Inflammatory macrophage treated with lipopolysaccharide for 4 hours (primary cell): ENCODE measurements at places on chromosomes 1 and 21.
A peak's percentile ranks its signal among the peaks of the same experiment; 100 is the strongest.

DNA sequence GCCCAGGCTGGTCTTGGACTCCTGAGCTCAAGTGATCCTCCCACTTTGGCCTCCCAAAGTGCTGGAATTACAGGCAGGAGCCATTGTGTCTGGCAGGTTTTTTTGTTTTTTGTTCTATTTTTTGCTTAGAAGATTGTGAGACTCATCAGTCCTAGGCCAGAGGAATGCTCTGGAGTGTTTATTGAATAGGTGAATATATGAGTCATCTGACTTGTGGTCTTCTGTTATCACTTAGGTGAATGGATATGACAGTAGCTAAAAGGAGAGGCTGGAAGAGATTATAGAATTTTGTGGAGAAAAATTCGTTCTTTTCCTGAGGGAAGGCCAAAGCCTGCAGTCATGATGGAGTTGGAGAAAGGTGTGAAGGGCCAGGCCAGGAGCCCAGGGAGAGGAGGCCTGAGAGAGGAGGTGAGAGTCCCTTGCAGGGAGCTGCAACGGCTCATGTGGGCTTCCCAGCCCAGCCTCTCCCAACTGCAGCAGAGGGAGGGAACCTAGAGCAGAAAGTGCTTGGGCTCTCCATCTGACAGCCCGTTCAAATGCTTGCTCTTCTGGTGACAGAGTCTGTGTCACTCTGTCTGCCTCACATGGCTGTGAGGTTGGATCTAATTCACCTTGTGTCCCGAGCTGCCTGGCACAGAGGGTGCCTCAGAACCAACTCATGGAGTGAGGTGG is 31.6 kb upstream of the ACOT11 start:
- no peak for DNase-seq

- no peak for DNase-seq
Measured at GRCh38 chr1:155678027-155678426, 10.5 kb downstream of the YY1AP1 start.

DNA sequence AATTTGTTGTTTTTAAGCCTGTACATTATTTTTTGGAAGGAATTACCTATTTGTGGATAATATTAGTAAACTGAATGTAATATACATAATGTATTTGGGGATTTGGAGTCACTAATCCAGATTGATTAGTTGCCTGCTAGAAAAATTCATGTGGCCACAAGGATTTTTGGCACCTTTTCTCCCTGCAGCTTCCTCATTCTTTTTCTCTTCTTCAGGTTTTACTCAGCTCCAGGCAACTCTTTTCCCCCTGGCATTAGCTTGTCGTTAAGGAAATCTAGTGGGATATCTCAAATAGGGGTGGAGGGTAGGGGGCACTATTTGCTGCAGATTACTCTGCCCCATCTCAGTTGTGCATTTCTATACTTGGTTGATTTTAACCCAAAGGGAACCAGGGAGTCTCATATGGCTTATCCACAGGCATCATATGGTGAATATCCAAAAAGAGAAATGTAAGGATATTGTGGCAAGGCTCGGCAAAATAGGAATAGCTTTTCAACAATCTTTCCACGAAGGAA is 203.1 kb downstream of the NFIA start:
- DNase-seq, result no peak

- no peak for DNase-seq
Measured at GRCh38 chr1:6134741-6135510, 45.2 kb downstream of the CHD5 start.

DNA sequence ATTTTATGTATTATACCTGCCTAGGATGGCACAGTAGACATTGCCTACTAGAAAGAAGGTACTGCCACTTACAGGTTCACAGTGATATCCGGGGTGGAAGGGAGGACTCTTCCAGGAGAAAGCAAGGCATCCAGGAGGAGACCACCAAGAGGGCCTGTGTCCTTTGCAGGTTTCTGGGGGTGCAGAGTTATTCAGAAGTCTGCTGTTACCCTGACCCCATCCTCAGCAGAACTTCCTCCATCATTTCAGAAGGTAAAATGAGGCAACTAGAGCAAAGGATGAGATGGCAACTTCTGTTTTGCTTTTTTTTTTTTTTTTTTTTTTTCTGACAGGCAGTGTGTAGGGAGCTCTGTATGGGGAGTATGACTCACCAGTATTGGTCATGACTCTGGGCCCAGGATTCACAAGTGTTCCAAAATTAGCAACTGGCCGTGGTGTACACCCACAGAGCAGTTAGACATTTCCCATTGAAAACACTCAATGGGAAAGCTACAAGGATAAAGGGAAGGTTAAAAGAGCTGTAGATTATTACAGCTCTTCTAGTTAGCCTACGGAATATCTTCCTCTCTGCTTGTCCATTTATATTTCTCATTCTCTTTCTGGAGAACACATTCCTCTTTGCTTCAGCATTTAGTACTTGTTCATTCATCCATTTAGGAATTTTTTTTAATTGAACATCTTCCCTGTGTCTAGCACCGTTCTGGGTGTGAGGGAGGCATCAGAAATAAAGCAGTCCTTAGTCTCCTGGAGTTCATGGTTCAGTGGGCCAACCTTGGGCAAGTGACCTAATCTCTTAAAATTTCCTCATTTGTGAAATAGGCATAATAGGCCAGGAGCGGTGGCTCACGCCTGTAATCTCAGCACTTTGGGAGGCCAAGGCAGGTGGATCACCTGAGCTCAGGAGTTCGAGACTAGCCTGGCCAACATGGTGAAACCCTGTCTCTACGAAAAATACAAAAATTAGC is 50.5 kb upstream of the PPP2R5A start:
- peak; percentile 97 for DNase-seq

DNA sequence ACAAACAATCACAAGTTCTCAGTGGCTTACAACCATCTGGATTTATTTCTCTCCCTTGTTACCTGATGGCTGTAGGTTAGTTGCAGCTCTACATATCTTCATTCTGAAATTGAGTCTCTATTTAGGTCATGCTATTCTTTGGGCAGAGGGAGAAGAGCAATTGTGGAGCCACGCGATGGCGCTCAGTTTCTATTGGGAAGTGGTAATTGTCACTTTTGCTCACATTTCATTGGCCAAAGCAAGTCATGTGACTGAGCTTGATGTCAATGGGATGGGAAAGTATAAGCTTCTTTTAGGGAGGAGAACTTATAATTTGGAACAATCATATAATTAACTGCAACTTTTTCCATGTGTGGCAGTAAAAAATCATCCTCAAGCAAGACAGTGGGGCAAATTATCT is 166.5 kb downstream of the LMO4 start:
- DNase-seq, result no peak

DNA sequence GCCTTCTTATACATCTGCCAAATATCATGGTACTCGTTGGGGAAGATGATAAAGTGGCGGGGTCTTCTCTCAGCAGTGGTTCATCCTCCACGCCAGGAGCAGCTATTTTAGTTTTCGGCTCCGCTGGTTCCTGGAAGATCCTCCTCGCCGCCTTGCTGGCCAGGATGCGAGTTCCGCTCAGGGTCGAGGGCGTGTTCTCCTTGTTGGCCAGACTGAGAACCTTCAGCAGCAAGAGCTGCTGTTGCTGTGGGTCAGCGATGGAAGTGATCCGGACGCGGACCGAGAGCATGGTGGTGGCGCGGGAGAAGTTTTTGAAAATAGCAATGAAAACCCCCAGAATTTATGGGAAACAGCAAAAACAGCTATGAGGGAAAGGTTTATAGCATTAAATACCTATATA is 11.4 kb upstream of the CFAP126 start:
- no peak for DNase-seq

GRCh38 chr1:13921190-13921589 is 221.2 kb downstream of the PRDM2 start:
- DNase-seq, result no peak

DNA sequence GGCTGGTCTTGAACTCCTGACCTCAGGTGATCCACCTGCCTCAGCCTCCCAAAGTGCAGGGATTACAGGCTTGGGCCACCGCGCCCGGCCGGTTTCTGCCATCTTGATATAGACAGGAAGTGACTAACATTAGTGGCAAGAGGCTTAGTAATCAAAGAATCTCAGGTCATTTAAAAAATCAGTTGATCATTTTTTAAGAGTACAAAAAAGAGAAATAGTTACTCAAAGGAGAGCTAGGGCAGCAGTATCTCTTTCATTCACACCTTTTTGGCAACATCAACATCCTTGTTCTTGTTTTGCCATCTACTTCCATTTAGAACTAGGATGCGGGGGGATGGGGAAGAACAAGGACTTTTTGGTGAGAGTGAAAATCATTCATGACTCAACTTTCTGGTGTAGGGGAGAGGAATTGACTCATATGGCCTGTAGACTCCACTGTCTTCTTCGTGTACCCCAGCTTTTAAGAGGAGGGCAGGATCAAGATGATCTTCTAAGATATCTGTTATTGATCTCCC is 8.8 kb downstream of the FCRLB start:
- DNase-seq, result peak; percentile 75

- DNase-seq, result no peak
Measured at GRCh38 chr1:35406103-35406502, 137.6 kb downstream of the ZMYM4 start.

DNA sequence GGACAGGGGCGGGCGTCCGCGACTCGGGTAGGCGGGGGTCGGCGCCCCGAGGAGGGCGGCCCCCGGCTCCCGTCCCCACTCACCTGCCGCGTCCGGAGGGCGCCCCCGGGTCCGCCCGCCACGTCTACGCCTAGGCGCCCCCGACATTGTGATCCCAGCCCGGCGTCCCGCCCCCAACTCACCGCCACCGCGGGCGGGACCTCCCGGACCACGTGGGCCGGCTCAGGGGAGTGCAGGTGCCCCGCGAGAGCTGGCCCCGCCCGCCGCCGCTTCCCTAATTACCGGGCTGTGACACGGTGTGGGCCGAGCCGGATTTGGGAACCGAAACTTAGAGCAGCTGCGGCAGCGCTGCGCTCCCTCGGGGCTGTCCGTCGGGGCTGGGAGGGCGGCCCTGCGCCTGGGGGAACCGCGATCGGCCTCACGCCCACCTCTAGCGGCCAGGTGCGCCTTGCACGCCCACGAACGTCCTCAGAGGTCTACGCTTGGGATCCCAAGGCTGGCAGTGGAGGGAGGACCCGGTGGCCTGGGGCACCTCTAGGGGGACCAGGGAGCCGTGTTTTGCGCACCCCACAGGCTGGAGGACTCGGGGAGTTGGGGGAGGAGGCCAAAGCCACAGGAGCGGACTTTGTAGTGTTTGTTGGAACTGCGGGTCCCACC is 521 bp upstream of the NADK start:
- DNase-seq, result peak; percentile 95

- DNase-seq, result no peak
Measured at GRCh38 chr1:3556336-3556735, 55.0 kb downstream of the MEGF6 start.

DNA sequence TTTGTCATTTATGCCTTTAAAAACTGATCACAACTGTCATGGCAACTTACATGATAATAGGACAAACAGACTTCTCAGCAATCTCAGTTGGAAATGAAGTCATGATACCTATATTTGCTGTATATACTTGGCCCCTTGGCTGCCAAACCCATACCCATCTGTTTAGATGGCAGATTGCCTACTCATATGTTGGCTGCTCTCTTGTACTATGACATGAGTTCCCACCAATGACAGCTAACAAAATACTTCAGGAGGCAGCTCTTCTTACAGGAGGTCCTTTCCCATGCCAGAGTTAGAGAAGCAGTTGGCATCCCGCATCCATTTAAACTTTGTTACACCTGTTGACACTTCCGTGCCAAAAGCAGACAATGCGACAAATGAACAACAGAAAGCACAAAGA is 603.1 kb upstream of the ADGRL2 start:
- DNase-seq, result no peak

DNA sequence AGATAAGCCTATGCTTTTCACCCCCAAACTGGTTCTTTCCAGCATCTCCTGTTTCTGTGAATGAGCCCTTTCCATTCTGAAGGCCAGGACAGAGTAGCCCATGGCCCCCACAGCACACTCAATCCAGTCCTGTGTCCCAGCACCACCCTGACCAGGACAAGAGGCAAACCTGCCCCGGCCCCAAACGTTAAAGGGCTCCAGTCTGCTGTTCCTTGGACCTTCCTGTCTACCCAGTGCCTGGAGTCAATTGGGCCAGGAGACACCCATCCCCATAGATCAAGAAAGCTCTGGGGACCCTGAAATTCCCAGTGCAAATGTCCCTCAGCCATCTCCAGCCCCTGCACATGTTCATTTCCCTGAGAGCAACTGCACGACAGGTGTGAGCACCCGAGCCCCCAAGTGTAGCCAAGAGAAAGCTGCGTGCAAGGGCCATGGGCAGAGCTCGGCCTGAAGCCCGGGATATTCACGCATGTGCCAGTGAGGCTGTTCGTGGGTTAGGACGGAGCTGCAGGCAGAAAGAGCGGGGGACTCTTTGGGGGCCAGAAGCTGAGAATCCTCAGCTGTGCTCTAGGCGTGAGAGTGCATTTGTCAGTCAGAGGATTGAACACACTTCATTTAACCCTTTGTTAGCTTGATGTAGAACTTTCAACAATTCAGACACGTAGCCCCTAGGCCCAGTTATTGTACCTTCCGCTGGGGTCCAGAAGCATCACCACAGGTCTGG is 4.2 kb upstream of the RIPK4 start:
- DNase-seq, result no peak

DNA sequence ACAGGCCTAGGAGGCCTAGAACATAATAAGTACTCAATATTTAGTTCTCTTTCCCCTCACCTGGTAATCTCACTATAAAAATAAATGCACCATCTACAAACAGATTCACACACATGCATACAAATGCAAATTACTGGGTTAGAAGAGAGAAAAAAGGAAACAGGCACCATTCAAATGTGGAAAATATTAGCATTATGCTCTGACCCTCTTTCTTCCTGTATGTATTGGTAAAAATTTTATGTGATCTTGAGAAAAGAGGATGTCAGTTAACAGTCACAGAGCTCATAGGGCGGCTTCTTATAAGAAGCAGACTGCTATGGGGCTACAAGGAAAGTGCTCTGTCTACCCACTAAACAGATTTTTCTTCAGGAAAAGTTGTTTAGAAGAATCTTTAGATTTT is 565.4 kb downstream of the LMO4 start:
- DNase-seq, result no peak

DNA sequence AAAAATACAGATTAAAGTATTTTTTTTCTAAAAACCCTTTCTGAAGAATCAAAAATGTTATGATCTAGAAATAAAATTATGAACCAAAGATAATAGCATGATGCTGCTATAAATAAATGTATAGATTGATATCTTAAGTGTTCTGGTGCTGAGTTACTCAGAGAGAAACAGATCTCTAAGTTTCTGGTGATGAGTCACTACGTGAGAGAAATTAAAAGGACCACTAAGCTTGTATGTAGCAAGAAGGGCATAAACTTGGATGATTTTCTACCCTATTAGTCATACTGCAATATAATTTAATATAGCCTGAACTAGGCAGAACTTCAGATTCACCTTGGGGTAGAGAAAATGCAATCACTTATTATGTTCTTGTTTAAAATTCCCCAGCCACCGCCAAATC is 514.8 kb downstream of the AMY1C start:
- no peak for DNase-seq
